ENCODE measurements at places on chromosomes 7 and 10.

GRCh38 chr10:34687434-34688210, 127.5 kb downstream of the PARD3 start:
- no peak for DNase-seq
- no peaks in the 10 kb centered on the region for H3K36me3 ChIP-seq
- no peak overlapping the region for H3K27ac ChIP-seq
- H3K4me1 ChIP-seq, result peaks cover 9% of the 10 kb centered on the region

DNA sequence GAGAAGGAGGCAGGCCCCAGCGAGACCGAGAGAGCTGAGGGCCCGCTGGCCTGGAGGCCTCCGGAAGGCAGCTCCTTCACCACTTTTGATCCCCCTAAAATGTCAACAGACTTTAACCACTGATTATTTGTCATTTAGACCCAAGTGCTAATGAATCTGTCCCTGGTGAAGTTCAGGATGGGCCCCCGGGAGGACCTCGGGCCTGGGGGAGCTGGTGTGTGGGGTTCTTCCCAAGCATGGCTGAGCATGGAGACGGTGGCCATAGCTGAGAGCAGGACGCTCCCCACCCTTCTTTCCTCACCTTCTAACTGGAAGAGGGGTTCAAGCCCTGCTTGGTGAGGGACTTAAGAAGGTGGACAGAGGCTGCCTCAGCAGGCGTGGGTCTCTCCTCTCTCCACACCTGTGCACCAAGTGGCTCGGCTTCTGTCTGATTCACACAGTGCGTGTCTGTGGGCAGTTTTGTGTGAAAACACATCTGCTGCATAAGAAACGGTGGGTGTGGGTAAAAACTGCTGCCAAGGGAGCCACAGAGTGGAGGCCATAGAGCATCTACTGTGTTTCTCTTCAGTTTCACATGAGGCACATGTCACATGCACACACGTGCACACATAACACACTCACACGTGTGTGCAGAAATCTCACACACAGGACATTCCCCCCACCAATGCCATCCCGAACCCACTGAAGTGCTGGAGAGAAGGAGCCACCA, 53.5 kb upstream of the VIPR2 start:
- H3K27me3 ChIP-seq, result no peaks in the 10 kb centered on the region
- peak overlapping the region; percentile 42 for H3K27ac ChIP-seq
- no peaks in the 10 kb centered on the region for H3K36me3 ChIP-seq
- no peaks in the 10 kb centered on the region for H3K4me1 ChIP-seq
- no peak for DNase-seq
- no peak overlapping the region for H3K4me3 ChIP-seq

GRCh38 chr10:114615600-114616007, 42.5 kb downstream of the ABLIM1 start:
- no peak overlapping the region for H3K27ac ChIP-seq
- DNase-seq, result no peak
- no peaks in the 10 kb centered on the region for H3K27me3 ChIP-seq

- no peak overlapping the region for H3K27ac ChIP-seq
- H3K4me1 ChIP-seq, result peaks cover 6% of the 10 kb centered on the region
- DNase-seq, result no peak
- no peak overlapping the region for H3K4me3 ChIP-seq
Measured at GRCh38 chr10:124409696-124410095, 9.0 kb downstream of the OAT start.

DNA sequence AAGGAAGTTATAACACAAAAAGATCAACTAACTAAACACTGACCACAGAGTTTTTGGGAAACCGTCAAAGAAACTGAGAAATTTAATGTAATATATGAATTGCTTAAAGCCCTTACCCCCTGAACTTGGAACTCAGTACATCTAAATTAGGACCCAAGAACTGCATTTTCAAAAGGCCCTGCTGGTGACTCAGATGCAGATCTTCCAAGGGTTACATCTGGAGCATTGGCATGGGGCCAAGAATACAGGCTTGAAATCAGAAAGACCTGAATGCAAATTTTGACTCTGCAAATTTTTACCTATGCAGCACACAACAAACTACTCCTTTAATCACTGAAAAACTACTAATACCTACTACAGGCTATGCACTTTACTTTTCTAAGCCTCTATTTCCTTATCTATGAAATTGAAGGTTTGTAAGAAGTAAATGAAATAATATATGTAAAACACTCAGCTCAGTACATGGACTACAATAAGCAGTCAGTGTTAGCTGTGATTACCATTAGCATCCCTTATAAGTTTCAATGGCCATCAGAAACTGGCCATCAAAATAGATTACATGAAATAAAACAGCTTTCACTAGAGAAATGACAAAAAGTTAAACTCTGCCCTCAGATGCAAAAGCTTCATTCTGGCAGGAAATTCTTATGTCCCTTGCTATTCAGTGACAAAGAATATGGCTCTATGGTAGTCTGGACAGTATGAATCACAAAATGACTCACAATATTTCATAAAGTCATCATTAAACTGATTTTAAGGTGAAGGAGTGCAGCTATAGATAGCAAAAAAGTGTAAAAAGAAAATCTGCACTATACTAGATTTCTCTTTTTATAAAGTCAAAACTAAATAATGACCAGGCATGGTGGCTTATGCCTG, 43.6 kb downstream of the NSUN6 start:
- no peak overlapping the region for H3K27ac ChIP-seq
- no peak overlapping the region for H3K4me3 ChIP-seq
- DNase-seq, result no peak
- no peaks in the 10 kb centered on the region for H3K27me3 ChIP-seq
- H3K4me1 ChIP-seq, result no peaks in the 10 kb centered on the region

DNA sequence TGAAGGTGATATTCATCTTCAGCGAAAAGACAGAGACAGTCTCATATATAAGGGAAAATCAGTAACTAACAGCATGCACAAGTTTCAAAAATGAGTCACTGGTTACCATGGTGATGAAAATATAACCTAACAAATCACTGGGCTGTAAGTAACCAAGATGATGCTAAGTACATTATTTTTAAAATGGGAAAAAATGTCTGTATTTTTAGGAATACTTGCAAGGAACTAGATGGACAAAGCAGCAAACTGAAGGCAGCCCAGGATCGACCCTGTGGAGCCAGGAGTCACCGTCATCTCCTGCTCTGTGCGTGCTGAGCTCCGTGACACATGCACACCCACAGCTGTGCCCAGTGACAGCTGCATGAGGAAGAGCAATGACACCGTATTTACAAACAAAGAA, 137.3 kb downstream of the ELMO1 start:
- DNase-seq, result peak; percentile 44
- H3K4me1 ChIP-seq, result peaks cover 16% of the 10 kb centered on the region
- peak overlapping the region; percentile 48 for H3K27ac ChIP-seq
- H3K27me3 ChIP-seq, result no peaks in the 10 kb centered on the region
- no peaks in the 10 kb centered on the region for H3K36me3 ChIP-seq
- H3K4me3 ChIP-seq, result no peak overlapping the region

- H3K27me3 ChIP-seq, result no peaks in the 10 kb centered on the region
- no peaks in the 10 kb centered on the region for H3K4me1 ChIP-seq
- no peak overlapping the region for H3K4me3 ChIP-seq
- H3K36me3 ChIP-seq, result no peaks in the 10 kb centered on the region
Measured at GRCh38 chr7:13731643-13732042, 257.8 kb downstream of the ETV1 start.

GRCh38 chr10:133276435-133277201, at the start of gene ADAM8:
ADAM8 (minus strand) TSS chr10:133276868; CDS start chr10:133276817, 51 bp downstream.
- H3K27ac ChIP-seq, result peak within 1 kb of the TSS; percentile 82
- H3K4me1 ChIP-seq, result peaks cover 16% of the 10 kb centered on the region
- H3K36me3 ChIP-seq, result peaks cover 5% of the 10 kb centered on the region
- peak; percentile 67 for DNase-seq

DNA sequence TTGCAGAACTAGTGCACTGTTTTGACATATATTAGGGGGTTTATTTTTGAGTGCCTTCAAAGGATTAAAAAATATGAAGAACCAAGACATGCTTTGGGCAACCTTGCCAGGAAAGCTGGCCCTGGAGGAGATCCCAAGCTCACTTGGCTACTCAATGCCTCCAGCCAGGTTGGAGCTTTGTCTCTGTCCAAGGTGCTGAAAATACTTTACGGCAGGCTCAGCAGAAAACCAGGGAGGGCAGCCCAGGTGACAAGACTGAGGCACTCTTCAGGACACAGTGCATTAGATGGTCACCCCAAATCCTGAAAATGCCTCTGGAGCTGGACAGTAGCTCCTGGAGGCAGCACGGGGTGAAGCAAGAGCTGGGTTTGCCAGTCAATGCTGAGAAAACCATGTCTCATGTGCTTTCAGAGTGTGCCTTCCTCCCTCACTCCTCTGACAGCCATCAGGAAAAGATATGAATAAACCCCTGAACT, 5.8 kb upstream of the KCNH2 start:
- H3K4me1 ChIP-seq, result peaks cover 28% of the 10 kb centered on the region
- no peaks in the 10 kb centered on the region for H3K36me3 ChIP-seq
- H3K4me3 ChIP-seq, result no peak overlapping the region
- no peaks in the 10 kb centered on the region for H3K27me3 ChIP-seq
- no peak overlapping the region for H3K27ac ChIP-seq

- no peaks in the 10 kb centered on the region for H3K4me1 ChIP-seq
- no peak overlapping the region for H3K4me3 ChIP-seq
- DNase-seq, result no peak
- H3K27me3 ChIP-seq, result no peaks in the 10 kb centered on the region
Measured at GRCh38 chr10:3258394-3258793, 85.8 kb upstream of the PITRM1 start.

GRCh38 chr7:130593033-130593432, 75.5 kb downstream of the COPG2 start:
- no peaks in the 10 kb centered on the region for H3K36me3 ChIP-seq
- no peak for DNase-seq
- no peak overlapping the region for H3K4me3 ChIP-seq
- H3K4me1 ChIP-seq, result no peaks in the 10 kb centered on the region

DNA sequence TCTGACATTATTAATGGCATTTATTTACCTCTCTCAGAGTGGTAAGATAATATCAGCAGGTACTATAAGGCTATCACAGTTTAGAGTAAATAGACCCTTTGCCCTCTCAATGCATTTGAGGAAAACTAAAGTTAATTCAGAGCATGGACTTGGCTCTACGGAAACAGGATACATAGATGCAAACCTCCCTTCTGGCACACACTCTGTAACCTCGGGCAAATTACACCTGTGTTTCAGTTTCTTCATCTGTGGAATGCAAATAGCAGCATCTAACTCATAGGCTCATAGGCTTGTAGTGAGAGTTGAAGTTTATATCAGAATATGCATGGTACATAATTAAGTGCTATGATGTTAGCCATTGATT, 5.6 kb downstream of the RAPGEF5 start:
- H3K27me3 ChIP-seq, result no peaks in the 10 kb centered on the region
- no peak overlapping the region for H3K4me3 ChIP-seq
- DNase-seq, result no peak
- H3K36me3 ChIP-seq, result no peaks in the 10 kb centered on the region
- peak overlapping the region; percentile 17 for H3K27ac ChIP-seq
- H3K4me1 ChIP-seq, result no peaks in the 10 kb centered on the region

DNA sequence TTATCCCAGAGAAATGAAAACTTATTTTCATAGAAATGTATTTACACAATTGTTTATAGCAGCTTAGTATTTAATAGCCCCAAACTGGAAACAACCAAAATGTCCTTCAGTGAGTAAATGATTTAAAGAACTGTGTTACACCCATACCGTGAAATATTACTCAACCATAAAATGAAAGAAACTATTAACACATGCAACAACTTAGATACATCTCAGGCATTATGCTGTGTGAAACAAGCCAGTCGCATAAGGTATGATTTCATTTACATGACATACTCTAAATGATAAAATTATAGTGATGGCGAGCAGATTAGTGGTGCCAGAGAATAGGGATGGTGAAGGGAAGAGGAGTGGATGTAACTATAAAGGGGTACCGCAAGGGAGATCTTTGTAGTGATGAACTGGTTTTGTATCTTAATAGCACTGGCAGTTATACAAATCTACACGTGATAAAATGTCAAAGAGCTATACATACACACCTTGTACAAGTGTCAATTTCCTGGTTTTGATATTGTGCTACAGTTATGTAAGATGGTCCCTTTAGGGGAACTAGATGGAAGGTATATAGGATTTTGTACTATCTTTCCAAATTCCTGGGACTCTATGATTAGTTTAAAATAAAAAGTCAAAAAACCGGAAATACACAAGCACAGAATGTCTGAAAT, 40.5 kb downstream of the MACC1 start:
- H3K4me3 ChIP-seq, result no peak overlapping the region
- H3K27me3 ChIP-seq, result no peaks in the 10 kb centered on the region
- no peak for DNase-seq
- H3K4me1 ChIP-seq, result no peaks in the 10 kb centered on the region
- no peaks in the 10 kb centered on the region for H3K36me3 ChIP-seq

DNA sequence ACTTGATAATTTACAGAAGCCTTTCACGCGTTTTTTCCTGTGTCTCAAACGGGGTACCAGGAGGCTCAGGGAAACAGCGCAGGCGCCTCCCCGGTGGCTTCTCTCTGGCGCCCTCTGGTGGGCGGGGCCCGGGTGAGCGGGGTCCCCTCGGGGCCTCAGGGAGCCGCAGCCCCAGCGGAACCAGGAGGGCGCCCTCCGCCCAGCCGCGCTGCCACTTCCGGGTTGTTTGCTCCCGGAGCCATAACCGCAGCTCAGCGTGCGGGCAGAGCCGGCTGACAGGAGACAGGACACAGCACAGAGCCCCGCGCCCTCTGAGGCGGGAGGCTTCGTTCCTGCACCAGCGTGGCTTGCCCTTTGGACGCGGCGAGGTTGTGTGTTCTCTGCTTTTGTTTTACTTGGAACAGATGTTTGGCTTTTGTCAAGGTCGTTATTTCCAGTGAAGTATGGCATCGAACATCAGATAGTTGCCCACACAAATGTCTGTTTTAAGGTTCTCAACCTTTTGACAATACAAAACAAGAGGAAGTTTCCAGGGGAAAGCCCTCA, 6.9 kb upstream of the CYP2E1 start:
- no peak overlapping the region for H3K4me3 ChIP-seq
- H3K4me1 ChIP-seq, result peaks cover 11% of the 10 kb centered on the region
- H3K36me3 ChIP-seq, result no peaks in the 10 kb centered on the region
- DNase-seq, result peak; percentile 97
- H3K27ac ChIP-seq, result no peak overlapping the region

GRCh38 chr10:117413928-117414618, 38.8 kb upstream of the PDZD8 start:
- no peaks in the 10 kb centered on the region for H3K36me3 ChIP-seq
- no peak overlapping the region for H3K4me3 ChIP-seq
- DNase-seq, result no peak
- no peak overlapping the region for H3K27ac ChIP-seq
- H3K4me1 ChIP-seq, result peaks cover 14% of the 10 kb centered on the region

- H3K36me3 ChIP-seq, result peaks cover 83% of the 10 kb centered on the region
- H3K27me3 ChIP-seq, result no peaks in the 10 kb centered on the region
- H3K4me1 ChIP-seq, result peaks cover 5% of the 10 kb centered on the region
- H3K4me3 ChIP-seq, result no peak overlapping the region
- DNase-seq, result no peak
Measured at GRCh38 chr10:73839276-73839966, 28.0 kb upstream of the NDST2 start.

DNA sequence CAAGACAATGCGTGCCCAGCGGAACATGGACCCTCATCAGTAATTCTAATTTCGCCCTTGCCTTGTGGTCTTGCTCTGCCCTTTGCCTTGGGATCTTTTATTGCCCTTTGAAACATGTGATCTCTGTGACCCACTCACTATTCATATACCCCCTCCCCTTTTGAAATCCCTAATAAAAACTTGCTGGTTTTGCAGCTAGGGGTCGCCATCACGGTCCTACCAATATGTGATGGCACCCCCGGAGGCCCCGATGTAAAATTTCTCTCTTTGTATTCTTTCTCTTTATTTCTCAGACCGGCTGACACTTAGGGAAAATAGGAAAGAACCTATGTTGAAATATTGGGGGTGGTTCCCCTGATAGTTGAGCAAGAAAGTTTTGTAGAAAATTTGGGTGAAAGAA, 242.7 kb downstream of the CDK14 start:
- H3K4me3 ChIP-seq, result no peak overlapping the region
- H3K27me3 ChIP-seq, result no peaks in the 10 kb centered on the region
- no peak for DNase-seq
- no peaks in the 10 kb centered on the region for H3K4me1 ChIP-seq
- no peak overlapping the region for H3K27ac ChIP-seq
